ENCODE measurements at places on chromosomes 12 and 14.

DNA sequence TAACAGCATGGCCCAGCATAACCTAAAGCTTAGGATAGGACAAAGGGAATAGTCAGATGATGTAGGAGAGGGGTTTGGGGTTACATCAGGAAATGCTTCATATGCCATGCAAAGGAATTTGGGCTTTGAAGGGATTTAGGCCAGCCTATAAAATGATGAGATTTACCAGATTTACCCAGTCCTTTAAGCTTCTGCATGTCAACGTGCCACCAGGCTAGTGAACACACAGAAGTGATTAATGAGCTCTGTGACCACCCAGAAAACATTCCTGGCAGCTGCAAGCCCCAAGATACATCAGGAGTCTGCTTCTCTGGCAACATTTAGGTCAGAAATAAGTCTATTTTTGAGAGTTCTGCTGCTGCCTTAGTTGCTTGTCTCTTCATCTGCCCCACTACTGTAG lies 118.3 kb downstream of the LRIG3 start:
- DNase-seq: no peak

DNA sequence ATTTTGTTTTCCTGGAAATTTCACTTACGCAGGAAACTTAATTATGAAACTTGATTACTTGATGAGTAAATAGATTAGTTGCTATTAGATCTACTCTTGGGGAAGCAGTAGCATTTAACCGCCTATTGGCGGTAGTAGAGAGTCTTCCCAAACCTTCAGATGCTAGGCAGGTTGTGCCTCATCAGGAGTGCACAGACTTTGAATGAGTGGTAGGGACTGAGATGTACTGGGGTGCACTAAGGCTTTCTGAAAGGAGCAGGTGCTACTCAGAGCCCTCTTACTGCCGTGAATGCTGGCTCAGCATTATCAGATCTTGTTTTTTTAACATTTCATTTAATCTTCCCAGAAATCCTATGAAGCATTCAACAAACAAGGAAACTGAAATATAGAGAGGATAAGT lies 7.7 kb downstream of the GATC start:
- peak; percentile 34 for DNase-seq

GRCh38 chr12:105993766-105994555 lies 144.8 kb downstream of the NUAK1 start:
- no peak for DNase-seq

DNA sequence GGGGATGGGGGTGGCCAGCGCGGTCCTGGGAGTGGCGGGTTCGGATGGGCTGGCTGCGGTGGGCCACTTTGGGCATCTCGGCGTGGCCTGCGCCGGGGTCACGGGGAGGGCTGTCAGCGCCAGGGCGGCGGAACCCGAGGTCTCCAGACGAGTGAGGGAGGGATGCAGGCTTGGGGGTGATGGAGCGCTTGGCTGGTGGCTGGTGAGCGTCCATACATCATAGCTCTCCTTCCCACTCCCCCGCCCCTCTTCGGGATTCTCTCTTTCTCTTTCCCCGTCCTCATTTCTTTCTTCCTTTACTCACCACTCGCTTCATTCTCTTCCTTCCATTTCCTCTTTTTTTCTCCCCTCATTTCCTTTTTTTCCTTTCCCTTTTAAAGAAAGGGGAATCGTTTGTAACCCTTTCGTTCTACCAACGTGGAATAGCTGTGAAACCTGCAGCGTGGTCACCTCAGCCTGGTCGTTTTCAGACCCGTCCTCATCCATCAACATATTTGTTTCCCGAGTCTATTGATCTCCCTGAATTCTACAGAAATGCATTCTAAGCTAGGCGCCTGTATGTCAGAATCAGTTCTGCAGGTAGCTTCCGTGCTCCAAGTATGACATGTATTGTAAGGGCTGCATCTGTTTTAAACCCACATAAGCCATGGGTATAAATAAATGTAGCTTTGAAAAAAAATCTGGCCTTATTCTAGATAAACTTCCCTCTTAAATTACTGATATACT lies 260.3 kb upstream of the E2F7 start:
- no peak for DNase-seq

GRCh38 chr12:119594772-119595445 lies 1.3 kb downstream of the TMEM233 start:
- DNase-seq: no peak

DNA sequence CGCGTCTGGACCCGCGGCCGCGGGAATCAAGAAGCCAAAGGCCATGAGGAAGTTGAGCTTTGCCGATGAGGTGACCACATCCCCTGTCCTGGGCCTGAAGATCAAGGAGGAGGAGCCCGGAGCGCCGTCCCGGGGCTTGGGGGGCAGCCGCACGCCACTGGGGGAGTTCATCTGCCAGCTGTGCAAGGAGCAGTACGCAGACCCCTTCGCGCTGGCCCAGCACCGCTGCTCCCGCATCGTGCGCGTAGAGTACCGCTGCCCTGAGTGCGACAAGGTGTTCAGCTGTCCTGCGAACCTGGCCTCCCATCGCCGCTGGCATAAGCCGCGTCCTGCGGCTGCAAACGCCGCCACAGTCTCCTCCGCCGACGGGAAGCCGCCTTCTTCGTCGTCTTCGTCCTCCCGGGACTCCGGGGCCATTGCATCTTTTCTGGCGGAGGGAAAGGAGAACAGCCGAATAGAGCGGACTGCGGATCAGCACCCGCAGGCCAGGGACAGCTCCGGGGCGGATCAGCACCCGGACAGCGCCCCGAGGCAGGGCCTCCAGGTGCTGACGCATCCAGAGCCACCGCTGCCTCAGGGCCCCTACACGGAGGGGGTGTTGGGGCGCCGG lies 1.0 kb downstream of the INSM2 start:
- DNase-seq: peak; percentile 54

DNA sequence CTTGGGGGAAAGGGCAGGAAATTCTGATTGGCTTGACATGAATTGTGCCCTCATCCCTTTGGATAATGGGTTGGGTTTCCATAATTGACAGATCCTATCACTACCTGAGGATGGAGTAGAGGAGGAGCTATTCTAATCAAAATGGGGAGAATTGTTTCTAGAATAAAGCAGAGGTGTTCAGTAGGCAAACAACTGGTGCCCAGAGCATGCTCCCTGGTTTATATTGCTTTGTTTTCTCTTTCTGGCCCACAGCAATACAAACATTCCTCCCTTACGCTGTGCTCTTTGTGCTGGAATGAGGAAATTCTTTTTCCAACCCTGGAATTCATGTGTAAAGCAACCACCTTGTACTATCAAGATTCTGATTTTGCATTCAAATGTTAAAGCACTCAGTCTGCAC lies 147.4 kb downstream of the RASSF9 start:
- peak; percentile 15 for DNase-seq

DNA sequence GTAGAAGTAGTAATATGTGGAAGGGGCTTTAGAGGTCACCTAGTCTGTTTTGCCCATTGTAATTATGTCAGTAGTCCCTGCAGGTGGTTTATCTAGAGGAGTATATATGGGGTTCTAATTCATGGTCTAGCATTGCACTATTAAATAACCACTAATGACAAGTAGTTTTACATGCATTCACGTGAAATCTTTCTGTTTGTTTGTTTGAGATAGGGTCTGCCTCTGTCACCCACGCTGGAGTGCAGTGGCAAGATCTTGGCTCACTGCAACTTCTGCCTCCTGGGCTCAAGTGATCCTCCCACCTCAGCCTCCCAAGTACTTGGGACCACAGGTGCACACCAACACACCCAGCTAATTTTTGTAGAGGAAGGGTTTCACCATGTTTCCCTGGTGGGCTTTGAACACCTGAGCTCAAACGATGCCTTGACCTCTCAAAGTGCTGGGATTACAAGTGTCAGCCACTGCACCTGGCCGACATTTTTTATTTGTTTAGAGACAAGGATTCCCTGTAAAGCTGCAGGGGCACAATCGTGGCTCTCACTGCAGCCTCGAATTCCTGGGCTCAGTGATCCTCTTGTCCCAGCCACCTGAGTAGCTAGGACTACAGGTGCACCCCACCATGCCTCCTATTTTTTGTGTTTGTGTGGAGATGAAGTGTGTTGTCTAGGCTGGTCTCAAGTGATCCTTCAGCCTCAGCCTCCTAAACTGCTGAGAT lies 12.0 kb upstream of the PSEN1 start:
- DNase-seq: no peak

GRCh38 chr12:40145896-40146295 lies 40.0 kb upstream of the SLC2A13 start:
- no peak for DNase-seq

DNA sequence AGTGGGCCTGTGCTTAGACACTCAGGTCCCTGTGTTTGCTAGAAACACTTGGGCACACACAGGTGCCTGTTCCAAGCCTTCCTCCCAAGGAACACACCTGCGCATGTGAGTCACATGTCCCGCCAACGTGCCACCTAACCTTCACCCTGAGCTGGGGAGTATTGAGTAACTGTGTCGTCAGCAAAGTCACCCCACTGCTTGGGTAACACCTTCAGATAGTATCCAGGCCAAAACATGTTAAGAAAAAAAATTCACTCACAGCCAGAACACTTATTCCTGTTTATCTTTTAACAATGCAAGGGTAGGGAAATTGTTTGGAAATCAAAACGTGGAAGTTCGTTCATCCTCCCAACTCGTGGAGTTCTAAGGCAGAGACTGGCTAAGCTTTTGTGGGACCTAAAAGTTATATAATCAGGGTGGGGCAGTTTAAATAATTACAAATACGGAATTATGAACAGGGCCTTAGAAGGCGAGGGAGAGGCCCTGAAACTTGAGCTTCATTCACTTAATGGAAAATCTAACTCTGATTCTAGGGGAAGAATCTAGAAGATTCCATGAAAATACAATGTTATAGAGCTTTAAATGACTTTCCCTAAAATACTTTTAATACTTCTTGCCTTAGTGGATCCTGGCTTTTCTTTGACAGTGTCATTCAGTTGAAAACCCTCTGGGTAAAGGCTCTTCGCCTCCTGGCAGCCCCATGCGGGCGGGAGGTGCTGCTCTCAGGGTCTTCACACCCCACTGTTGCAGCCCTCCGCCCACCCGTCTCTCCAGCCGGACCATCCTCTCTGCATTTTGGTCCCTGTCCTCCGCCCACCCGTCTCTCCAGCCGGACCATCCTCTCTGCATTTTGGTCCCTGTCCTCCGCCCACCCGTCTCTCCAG lies 30.3 kb upstream of the ADIPOR2 start:
- DNase-seq: no peak

- no peak for DNase-seq
Observed at GRCh38 chr12:128729628-128730121, 94.1 kb downstream of the SLC15A4 start.

GRCh38 chr12:13196130-13196921 lies at the start of gene EMP1:
EMP1 (plus strand) TSS chr12:13196726; CDS start chr12:13211511, 14,785 bp downstream.
- DNase-seq: no peak

- DNase-seq: no peak
Observed at GRCh38 chr14:35637851-35638250, 103.9 kb downstream of the INSM2 start.

GRCh38 chr14:35146711-35147149 lies 24.4 kb downstream of the PRORP start:
- no peak for DNase-seq

DNA sequence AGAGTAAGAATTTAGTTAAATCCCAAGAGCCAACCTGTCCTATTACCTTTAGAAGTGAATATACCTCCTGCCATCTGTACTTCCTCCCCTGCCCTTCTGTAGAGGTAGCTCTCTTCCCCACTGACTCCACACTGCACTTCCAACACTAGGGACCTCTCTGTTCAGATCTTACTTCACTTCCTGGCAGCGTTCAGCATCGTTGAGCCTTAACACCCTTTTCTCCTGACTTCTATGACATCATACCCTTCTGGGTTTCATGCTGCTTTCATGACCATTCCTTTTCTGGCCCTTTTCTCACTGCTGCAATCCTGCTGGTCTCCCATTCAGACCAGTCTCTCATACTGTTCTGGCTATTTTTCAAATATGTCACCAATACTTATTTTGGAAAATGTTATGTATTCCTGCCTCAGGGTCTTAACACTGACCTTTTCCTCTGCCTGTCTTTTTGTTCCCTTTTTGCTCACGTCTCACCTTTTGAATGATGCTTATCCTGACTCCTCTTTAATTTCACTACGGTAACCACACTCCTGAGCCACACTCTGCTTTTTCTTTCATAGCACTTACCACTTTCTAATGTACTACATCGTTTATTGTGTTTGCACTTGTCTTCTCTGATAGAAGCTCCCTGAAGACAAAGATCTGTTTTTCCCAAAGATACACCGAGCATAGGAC lies 67.6 kb downstream of the PLEKHA5 start:
- DNase-seq: no peak

- DNase-seq: no peak
Observed at GRCh38 chr14:72588521-72588920, 305.4 kb downstream of the DPF3 start.

- DNase-seq: no peak
Observed at GRCh38 chr12:100311317-100311716, 44.3 kb downstream of the SCYL2 start.

GRCh38 chr12:68667896-68668295 lies 18.9 kb upstream of the NUP107 start:
- no peak for DNase-seq

- DNase-seq: no peak
Observed at GRCh38 chr12:115137812-115138521, 454.0 kb upstream of the TBX3 start.

Data from HuH-7 (cell line).